ENCODE measurements at places on chromosomes 5 and 9.

- DNase-seq: no peak
These were observed 159.4 kb upstream of the S1PR3 start for GRCh38 chr9:88831713-88832407.

DNA sequence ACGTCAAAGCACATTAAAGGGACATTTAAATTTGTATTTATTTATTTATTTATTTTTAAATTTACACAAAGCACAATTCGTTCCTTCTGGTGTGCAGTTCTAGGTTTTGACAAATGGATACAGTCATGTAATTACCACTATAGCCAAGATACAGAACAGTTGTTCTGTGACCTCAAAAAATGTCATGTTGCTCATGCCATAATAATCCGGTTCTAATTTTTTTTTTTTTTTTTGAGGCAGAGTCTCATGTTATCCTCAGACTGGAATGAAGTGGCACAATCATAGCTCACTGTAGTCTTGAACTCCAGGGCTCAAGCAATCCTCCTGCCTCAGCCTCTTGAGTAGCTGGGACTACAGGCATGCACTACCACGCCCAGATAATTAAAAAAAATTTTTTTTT lies 7.8 kb downstream of the IGFBPL1 start:
- no peak for DNase-seq

- DNase-seq: peak; percentile 18
These were observed 50.7 kb upstream of the SHB start for GRCh38 chr9:38119560-38120236.

GRCh38 chr5:179858241-179858585 lies 404 bp downstream of the MRNIP start:
- no peak for DNase-seq

DNA sequence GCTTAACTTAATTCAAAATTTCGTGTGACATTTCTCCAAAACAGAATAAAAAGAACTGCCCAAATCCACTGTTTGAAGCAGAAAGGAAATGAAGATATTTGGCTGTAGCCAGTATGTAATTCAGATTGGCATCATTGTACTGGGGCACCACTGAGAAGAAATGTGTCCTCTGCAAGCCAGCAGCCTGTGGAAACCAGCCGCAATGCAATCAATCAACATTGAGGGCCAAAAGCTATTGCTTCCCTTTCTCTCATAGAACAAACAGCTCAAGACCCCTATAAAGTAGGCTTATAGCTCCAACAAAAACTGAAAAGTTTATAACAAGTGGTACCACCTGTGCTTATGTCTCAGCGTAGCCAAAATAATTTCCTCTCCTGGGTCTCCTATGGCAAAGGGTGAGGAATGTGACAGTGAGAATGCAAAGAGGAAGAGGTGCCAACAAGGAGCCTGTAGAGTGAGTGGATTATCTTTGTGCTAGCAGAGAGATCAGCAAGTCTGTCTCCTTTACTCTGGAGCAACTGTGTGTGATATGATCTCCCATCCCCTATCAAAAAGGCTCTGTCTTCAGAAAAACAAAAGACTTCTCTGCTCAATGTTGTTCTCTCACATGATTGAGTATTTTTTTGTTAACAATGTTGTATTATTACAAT lies 1072.3 kb upstream of the DMAC1 start:
- no peak for DNase-seq

GRCh38 chr9:99040911-99041582 lies 63.9 kb upstream of the TGFBR1 start:
- DNase-seq: no peak

DNA sequence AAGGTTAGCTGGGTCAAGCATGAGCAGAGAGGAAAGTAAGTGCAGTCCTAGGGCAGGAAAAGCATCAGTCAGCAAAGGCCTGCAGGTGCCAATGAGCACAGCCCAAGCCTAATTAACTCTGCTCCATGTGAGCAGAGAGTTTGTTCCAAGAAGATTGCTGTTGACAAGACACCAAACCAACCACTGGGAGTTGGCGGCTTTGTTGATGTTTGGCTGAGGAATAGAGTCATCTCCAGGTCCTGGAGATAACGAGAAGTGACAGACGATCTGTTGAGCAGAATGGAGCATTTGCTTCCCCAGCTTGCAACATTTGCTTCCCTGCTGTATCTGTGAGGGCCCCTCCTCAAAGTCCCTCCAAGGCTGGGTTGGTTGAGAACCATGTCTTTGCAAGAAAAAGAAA lies 68.2 kb downstream of the FAM114A2 start:
- no peak for DNase-seq

DNA sequence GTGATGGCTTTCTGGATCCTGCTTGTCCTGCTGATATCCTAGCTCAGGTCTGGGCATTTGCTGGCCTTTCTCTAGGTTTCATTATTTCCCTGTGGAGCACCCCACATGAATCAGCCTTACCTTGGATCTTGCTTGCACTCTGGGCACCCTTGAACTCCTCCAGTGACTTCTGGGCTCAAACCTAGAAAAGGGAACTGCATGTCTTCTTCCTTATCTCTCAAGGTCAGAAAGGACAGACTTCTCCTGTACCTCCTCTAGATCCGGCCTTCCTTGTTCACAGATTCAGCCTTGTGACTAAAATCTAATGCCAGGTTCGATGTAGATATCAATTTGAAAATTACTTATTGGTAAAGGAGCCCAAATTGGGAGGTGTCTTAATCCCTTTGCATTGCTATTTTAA lies 267.9 kb downstream of the PARP8 start:
- DNase-seq: no peak

GRCh38 chr9:127193483-127193882 lies 71.0 kb upstream of the ANGPTL2 start:
- DNase-seq: no peak

GRCh38 chr9:98532147-98532546 lies 176.6 kb downstream of the GABBR2 start:
- DNase-seq: no peak

- no peak for DNase-seq
These were observed 60.1 kb downstream of the MAT2B start for GRCh38 chr5:163565492-163565891.

DNA sequence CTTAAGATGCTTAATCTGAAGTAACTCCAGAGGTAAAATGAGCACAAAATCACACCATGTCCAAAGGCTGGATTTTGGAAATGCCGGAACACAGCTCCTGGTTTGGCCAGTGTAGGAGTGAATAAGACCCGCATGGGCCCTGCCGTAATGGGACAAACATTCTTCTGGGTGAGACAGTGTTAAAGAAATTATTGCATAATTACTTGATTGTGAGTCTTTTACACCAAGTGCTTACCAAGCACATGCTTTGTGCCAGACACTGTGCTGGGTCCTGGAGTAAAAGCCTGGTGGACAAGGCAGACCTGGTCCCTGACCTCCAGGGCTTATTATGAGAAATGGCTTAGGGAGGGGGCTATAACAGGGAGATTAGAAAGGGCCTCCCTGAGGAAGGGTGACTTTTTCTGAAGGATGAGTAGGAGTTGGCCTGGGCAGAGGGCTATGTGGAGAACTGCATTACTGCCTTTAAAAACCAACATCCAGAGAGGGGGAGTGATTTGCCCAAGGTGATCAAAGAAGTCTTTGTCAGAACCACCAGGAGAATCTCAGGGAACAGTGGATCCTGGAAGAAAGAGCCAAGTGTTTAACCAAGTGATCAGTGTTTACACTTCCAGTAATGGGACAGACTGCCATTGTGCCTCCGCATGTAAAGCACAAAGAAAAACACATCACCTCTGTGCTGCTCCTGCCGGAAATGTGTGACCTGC lies 3.5 kb downstream of the PDE6A start:
- DNase-seq: no peak

All from type B pancreatic cell (in vitro differentiated cells).